ENCODE measurements at places on chromosomes 6 and 20.

DNA sequence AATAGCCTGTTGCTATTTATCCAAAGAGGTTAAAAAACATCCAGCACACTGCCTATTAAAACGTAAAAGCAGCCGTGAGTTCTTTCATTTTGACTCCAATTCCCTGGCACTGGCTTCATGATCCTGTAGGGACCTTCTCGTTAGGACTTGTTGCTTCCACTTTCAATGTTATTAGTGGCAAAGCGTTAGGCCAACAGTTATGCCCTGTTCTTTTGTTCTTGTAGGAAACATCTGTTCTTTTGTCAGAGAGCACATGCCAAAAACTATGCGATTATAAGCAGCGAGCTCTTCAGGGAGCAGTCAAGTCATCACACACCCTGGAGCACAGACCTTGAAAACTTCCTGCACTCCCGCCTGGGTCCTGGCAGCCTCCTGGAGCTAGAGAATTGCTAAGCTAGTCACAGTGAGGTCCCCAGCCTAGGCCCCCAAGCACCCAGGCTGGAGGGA lies 609.5 kb upstream of the ARID1B start:
- DNase-seq = no peak

GRCh38 chr6:155635416-155635815 lies 179.8 kb upstream of the NOX3 start:
- DNase-seq = no peak

DNA sequence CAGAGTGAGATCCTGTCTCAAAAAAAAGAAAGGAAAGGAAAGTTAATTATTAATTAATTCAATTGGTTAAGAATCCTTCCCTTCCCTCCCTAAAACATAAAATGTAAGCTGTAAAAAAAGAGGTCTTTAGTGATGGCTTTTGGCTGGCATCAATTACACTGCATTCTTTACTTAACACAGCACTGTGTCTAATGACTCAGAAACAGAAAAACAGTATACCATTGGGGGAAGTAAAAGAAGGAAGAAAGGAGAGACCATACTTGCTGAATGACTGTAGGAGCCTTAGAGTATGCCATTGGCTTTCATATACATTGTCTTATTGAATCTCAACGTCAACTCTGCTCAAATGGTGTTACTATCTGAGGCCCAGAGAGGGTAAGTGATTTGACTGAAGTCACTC lies 18.3 kb upstream of the CITED2 start:
- no peak for DNase-seq

DNA sequence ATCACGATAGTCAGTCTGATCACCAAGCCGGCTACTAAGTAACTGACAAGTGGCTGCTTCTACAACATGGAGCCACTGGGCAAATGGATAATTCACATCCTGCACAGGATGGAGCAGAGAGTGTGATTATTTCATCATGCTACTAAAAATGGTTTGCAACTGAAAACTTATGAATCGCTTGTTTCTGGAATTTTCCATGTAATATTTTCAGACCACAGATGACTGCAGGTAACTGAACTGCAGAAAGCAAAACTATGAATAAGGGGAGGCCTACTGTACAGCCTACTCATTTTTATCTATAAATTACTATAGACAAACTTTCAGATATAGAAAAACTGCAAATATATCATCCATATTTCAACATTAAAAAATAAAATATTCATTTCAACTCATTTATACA lies 91.5 kb downstream of the EPB41L2 start:
- no peak for DNase-seq

DNA sequence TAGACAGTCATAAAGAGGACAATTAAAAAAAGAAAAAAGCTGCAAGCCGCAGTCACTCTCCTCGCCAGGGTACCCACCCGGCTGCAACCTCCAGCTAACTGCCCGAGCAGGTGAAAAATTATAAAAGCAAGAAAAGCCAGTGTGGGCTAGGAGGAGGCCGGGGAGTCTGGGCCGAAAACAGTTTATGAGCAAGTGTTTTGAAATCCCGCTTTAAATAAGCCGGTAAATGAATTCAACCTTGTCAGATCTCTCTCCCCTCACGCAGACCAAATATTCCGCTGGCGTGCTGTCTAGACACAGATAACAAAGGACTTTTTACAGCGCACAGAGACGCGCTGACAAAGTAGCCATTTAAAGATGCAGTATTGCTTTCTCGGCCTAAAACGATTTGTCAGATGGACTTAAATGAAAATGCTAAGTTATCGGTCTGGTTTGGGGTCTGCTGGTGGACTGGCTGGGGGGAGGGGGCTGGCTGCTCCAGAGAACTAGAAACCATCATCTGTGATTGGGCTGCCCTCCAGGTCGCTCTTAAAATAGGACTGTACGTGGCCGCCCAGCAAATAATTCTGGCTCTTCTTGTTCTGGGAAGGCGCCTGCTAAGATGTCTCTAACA lies 24.6 kb downstream of the PMEPA1 start:
- DNase-seq = no peak

DNA sequence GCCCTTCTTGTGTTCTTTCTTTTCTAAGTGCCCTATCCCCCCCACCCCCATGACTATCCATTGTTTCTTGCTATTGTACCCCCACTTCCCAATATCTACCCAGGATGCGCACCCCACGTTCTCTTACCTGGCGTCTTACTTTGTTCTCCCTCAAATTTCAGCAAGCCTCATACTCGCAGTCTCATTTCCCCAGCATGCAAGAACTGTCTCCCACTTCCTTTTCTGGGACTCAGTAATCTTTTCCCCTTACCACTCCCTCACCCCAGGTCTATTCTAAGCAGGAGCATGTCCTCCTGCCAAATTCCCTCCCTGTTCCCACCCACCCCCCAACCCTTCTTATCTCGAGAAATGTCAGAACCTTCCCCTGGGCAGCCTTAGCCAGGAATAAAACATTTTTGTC lies 1.7 kb upstream of the EHMT2 start:
- no peak for DNase-seq

GRCh38 chr6:88380083-88380482 lies 213.9 kb upstream of the CNR1 start:
- no peak for DNase-seq

GRCh38 chr20:45496166-45496565 lies 19.3 kb downstream of the SPINT3 start:
- no peak for DNase-seq

GRCh38 chr6:100269189-100269588 lies 195.5 kb downstream of the SIM1 start:
- DNase-seq = no peak

DNA sequence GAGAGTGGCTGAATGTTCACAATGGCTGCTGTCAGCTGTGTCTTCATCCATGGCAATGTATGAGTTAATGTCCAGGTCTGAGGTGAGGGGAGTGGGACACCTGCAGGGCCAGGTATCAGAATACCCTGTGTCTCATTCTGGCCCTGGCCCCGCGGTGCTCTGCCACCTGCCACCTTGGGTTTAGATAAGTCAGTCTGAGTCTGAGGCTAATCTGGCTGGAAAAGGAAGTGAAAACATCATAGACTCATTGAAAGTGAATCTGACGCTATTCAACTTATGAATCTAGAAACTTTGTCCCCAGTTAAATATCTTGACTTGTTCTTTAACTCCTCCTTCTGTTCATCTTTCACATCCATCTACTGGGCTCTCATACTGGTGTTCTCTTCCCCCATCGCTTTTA lies 267.1 kb upstream of the JAG1 start:
- no peak for DNase-seq

- DNase-seq = no peak
Observed at GRCh38 chr6:71533939-71534379, 245.3 kb downstream of the OGFRL1 start.

- no peak for DNase-seq
Observed at GRCh38 chr6:169317441-169318202, 64.0 kb upstream of the THBS2 start.

- no peak for DNase-seq
Observed at GRCh38 chr6:4936681-4937041, 67.2 kb downstream of the RPP40 start.

DNA sequence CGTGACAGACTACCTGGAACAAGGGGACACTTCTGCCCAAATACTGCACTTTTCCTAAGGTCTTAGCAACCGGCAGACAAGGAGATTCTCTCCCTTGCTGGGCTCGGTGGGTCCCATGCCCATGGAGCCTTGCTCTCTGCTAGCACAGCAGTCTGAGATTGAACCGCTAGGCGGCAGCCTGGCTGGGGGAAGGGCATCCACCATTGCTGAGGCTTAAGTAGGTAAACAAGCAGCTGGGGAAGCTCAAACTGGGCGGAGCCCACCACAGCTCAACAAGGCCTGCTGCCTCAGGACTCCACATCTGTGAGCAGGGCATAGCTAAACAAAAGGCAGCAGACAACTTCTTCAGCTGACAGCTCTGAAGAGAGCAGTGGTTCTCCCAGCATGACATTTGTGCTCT lies 87.8 kb upstream of the ASCC3 start:
- no peak for DNase-seq

- no peak for DNase-seq
Observed at GRCh38 chr20:51156041-51156982, 133.4 kb upstream of the KCNG1 start.

GRCh38 chr20:32365564-32365963 lies 7.4 kb downstream of the ASXL1 start:
- DNase-seq = no peak

GRCh38 chr20:60250251-60250650 lies 292.0 kb downstream of the CDH26 start:
- DNase-seq = no peak

DNA sequence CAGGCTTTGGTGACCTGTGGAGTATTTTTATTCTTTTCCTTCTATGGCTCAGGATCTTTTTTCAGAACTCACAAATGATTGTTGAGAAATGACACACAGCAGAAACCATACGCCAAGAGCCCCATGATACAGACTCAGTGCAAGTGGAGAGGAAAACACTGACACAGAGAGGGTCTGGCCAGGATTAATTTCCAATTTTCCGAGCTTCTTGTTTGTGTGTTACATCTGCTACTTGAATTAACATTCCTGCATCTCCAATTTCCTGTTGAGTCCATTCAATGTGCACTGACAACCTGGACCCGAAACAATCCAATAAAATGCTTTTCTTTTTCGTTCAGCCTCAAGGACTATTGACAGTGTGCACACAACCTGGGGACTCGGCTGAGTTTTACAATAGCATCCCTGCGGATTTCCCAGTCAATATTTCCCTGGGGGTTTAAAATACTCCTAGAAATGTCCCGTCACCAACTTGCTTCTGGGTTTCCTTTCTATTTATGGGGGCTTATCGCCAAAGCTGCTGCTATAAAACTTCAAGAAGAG lies 4.9 kb upstream of the MLN start:
- DNase-seq = no peak

- DNase-seq = no peak
Observed at GRCh38 chr6:157424491-157425020, 43.6 kb downstream of the ZDHHC14 start.

All from activated CD8-positive, alpha-beta memory T cell treated with anti-CD3 and anti-CD28 coated beads for 1 hour (primary cell).